Non-pigmented ciliary epithelial cell (primary cell): ENCODE measurements at places on chromosomes 3 and 15.

GRCh38 chr15:79620112-79620857, 188.1 kb downstream of the MINAR1 start:
- peak; percentile 36 for DNase-seq

GRCh38 chr15:39657668-39658067, 76.8 kb downstream of the THBS1 start:
- no peak for DNase-seq

- DNase-seq: no peak
Measured at GRCh38 chr3:48429317-48429959, 448 bp downstream of the PLXNB1 start.

GRCh38 chr3:13951184-13951583, 71.3 kb upstream of the WNT7A start:
- no peak for DNase-seq
